ENCODE measurements at places on chromosomes 7 and 10. TPM values are rescaled to one million over a fixed set of nuclear protein-coding genes. Genes with fewer than 3 reads are reported as not detected.

- no peak for DNase-seq
- no peak overlapping the region for H3K27ac ChIP-seq
- H3K27me3 ChIP-seq: no peaks in the 10 kb centered on the region
Measured at GRCh38 chr10:122124808-122125207, 135.8 kb downstream of the TACC2 start.

CFAP70 gene
- 0.73 TPM for total RNA-seq

DNA sequence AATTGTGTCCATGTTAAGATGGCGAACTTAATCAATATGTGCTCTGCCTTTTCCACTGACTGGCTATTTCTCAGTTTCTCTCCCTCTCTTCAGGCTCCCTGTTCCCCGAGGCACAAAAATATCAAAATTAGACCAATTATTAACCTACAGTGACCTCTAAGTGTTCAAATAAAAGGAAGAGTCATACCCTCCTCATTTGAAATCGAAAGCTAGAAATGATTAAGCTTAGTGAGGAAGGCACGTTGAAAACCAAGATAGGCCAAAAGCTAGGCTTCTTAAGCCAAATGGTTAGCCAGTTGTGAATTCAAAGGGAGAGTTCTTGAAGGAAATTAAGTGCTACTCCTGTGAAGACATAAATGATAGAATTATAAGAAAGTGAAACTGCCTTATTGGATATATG, 81.1 kb upstream of the MBL2 start:
- H3K27ac ChIP-seq: no peak overlapping the region
- H3K27me3 ChIP-seq: no peaks in the 10 kb centered on the region
- no peak for DNase-seq
- no peaks in the 10 kb centered on the region for H3K4me1 ChIP-seq
- no peak overlapping the region for H3K4me3 ChIP-seq

- H3K4me3 ChIP-seq: no peak overlapping the region
- H3K27ac ChIP-seq: no peak overlapping the region
- no peaks in the 10 kb centered on the region for H3K27me3 ChIP-seq
- no peak for DNase-seq
- no peaks in the 10 kb centered on the region for H3K4me1 ChIP-seq
Measured at GRCh38 chr7:132996581-132997242, 85.2 kb downstream of the CHCHD3 start.

DNA sequence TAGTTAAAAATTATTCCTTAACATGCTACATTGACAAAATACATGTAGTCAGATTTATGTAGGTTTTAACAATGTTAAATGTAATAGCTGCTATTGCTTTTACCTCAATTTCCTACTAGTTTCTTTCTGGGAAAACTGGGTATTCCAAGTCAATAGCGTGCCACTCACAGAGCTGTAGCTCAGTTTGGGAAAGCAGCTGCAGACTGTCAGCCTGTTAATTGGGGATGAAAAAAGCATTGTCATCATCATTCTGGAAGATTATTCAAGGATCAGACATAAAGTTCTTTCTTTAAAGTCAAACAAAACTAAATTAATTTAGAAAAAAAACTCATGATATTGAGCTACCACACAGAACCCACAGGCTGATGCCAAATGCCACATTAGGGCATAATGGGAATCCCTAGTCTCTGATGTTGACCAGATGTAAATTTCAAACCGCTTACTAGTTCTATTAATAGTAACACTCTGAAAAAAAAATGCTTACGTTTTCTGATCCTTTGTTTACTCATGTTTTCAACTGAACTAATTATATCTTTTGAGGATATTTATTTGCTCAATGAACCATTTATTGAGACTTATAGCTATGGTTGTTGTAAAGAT, 19.6 kb upstream of the AGMO start:
- no peaks in the 10 kb centered on the region for H3K36me3 ChIP-seq
- DNase-seq: no peak
- H3K4me3 ChIP-seq: no peak overlapping the region
- H3K27ac ChIP-seq: no peak overlapping the region

DNA sequence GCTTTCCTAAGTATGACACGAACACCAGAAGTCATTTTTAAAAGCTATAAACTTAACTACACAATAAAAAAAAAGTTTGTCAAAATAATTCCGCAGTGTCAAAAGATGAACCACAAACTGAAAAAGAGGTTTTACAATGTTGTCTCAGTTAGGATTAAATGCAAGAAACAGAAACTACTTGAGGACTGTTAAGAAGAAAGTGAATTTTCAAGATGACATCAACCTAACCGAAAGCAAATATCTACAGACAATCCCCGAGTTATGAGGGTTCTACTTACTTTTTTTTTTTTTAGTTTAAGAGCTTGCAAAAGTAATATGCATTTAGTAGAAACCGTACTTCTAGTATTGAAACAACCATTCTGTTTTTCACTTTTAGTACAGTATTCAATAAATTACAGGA, 62.3 kb downstream of the TFPI2 start:
- no peaks in the 10 kb centered on the region for H3K36me3 ChIP-seq
- H3K27ac ChIP-seq: no peak overlapping the region

- H3K27me3 ChIP-seq: no peaks in the 10 kb centered on the region
- H3K27ac ChIP-seq: no peak overlapping the region
- no peak overlapping the region for H3K4me3 ChIP-seq
- no peak for DNase-seq
- H3K4me1 ChIP-seq: peaks cover 9% of the 10 kb centered on the region
Measured at GRCh38 chr10:45456822-45457221, 82.8 kb downstream of the ALOX5 start.

DNA sequence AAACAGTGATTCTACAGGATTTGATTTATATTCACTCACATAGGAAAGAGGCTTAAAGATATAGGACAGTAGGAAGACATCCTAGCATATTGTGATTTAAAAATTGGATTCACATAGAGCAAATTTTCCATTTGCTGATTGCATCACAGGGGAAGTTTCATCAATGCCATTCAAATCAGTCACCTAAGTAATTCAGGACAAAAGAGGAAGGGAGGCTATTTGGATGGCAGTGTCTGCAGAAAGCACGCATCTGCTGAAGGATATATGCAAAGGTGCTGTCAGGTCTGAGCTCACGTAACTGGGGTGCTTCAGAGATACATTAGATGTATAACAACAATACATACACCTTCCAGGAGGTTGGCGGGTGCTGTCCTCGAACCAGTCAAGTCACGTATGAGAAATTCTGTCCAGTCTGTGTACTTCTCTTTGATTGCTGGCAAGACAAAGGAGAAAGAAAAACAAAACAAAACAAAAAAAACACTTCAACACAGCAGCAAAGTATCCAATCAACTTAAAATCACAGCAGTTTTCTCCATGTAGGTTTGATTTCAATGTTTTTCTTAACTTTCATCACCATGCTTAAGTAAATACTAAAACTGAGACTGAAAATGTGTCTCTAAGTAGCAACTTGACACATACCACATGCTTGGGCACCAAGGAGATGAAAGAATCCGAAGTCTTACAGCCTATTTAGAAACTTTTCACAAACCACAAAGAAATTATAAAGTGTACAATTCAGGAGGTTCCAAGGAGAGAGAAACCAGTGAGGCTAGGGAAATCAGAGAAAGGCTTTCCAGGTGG, 125.1 kb downstream of the SFMBT2 start:
- 0 out of 2 replicates have a peak, but pooled peaks cover 4% of the 10 kb centered on the region for H3K4me1 ChIP-seq
- DNase-seq: no peak
- H3K27ac ChIP-seq: no peak overlapping the region

PTPN20 gene
- 3.9 TPM for total RNA-seq

DNA sequence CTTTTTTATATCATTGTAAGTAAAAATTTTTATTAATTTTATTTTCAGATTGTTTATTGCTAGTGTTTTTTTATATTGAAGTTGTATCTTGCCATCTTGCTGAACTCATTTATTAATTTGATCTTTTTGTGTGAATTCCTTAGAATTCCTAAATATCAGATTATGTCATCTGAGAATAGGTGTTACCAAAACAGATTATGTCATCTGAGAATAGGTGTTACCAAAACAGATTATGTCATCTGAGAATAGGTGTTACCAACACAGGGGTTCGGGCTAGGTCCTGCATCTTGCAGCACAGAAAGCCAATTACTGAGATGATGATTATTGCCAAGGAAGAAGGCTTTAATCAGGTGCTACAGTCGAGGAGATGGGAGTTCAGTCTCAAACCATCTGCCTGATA, 383.4 kb downstream of the CNTNAP2 start:
- no peaks in the 10 kb centered on the region for H3K36me3 ChIP-seq
- no peaks in the 10 kb centered on the region for H3K27me3 ChIP-seq
- H3K4me1 ChIP-seq: no peaks in the 10 kb centered on the region
- H3K4me3 ChIP-seq: no peak overlapping the region
- no peak overlapping the region for H3K27ac ChIP-seq
- no peak for DNase-seq

DNA sequence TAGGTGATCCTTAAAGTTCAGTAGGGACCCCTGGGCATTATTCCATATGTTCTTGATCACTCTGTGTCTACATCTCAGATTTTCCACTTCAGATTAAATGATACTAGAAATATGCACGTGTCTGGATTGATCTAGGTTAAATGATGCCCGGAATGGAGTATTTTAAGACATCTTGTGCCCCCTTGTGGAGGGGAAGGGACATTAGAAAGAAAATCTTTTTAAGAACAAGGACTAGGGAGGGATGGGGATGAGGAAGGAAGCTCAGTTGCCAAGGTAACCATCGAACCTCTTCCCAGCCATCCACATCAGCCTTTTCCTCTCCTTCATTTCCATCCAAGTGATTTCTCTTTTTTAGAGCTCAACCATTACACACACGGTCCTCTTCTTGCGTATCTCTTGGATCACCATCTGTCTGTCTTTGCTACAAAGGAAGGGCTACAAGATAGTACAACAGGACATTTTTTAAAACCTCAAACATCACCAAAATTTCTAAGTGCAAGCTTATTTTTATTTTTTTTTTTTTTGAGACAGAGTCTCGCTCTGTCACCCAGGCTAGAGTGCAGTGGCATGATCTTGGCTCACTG, 40.5 kb downstream of the PRSS2 start:
- H3K27ac ChIP-seq: peak overlapping the region; percentile 98
- peak; percentile 74 for DNase-seq
- H3K27me3 ChIP-seq: no peaks in the 10 kb centered on the region
- H3K36me3 ChIP-seq: 0 out of 2 replicates have a peak, but pooled peaks cover 4% of the 10 kb centered on the region

GRCh38 chr10:20314431-20314830, 498.2 kb downstream of the PLXDC2 start:
- no peaks in the 10 kb centered on the region for H3K27me3 ChIP-seq
- H3K4me3 ChIP-seq: no peak overlapping the region
- no peak for DNase-seq
- H3K36me3 ChIP-seq: no peaks in the 10 kb centered on the region
- no peaks in the 10 kb centered on the region for H3K4me1 ChIP-seq

DNA sequence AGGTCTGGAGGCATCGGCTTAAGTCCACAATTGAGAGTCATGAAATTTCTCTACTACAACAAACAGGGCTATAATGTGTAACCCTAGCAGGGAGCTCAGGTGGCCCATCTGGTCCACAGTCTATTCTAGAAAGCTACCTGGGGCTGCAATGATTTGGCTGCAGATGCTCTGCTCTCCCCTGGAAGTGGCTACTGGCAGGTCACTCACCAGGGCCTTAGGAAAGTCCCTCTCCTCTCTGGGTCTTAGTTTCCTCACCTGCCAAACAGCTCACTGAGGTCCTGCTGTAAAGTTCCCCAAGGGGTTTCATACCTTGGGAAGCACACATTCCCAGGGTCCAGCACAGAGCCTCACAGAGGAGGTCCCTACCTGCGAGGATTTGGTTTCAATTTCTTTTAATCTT, 2.5 kb downstream of the IGFBP3 start:
- H3K36me3 ChIP-seq: no peaks in the 10 kb centered on the region
- H3K4me3 ChIP-seq: peak overlapping the region; percentile 80
- DNase-seq: no peak
- H3K27ac ChIP-seq: no peak overlapping the region
- peaks cover 40% of the 10 kb centered on the region for H3K4me1 ChIP-seq

DNA sequence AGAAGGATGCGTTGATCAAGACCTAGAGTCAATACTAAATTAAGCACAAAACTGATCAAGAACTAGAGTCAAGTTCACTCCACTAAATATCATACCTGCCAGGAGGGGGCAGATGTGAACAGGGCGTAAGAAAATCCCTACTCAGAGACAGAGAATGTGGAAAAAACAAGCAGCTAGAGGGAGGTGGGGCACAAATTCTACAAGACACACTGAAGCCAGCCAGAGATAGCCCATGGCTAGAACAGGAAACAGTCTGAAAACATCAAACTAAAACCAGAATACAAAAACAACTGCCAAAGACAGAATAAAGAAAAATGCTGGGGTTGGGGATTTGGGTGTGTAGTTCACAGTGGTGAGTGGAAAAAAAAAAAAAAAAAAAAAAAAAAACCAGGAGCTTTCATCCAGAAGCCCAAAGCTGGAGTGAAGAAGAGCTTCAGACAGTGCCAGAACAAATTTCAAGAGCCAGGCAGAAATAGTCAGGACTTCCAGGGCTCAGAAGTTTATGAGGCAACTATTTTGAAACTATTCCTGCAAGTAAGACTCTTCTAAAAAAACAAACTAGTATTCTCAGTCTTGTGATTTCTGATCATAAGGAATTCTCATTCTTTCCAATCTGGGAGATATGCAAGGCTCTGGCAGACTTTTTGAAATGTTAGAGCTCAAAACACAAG, 118.3 kb downstream of the CCDC71L start:
- DNase-seq: peak; percentile 85
- no peaks in the 10 kb centered on the region for H3K36me3 ChIP-seq
- peaks cover 20% of the 10 kb centered on the region for H3K4me1 ChIP-seq
- no peaks in the 10 kb centered on the region for H3K27me3 ChIP-seq
- H3K4me3 ChIP-seq: no peak overlapping the region
- H3K27ac ChIP-seq: no peak overlapping the region

DNA sequence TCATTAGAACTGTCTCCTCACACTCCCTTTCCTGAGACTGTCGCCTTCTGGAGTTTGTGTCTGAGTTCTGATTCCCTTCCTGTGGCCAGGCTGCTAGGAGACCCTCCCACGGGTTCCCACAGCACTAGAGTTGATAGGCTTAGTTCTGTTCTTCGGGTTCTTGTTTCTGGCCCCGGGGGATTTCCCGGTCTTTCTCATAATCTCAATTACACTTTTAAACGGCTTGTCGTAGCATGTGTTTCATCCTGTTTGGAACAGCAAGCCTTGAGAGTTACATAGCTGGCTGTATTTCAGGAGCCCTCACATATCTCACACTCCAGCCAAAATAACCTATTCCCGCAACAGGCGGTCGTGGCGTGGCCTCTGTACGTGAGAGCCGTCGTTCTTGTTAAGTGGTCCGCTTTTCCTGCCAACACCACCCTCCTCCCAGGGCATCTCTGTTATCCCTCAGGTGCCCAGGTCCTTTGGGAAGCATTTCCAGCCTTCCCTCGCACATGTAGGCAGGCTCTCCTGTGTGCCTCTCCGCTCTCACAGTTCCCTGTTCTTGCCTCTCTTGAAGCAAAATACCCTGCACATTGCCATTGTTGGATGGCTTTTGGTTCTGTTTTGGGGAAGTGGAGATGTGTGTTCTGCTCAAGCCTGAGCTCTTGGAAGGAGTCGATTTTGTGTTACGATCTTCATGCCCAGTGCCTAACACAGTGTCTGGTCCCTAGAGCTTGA, 46.0 kb downstream of the CDC123 start:
- DNase-seq: no peak
- no peaks in the 10 kb centered on the region for H3K4me1 ChIP-seq
- no peak overlapping the region for H3K27ac ChIP-seq
- H3K27me3 ChIP-seq: no peaks in the 10 kb centered on the region
- H3K36me3 ChIP-seq: no peaks in the 10 kb centered on the region
- no peak overlapping the region for H3K4me3 ChIP-seq

- no peaks in the 10 kb centered on the region for H3K27me3 ChIP-seq
- no peak for DNase-seq
- H3K27ac ChIP-seq: no peak overlapping the region
Measured at GRCh38 chr10:7027237-7027912, 383.5 kb downstream of the SFMBT2 start.

OR13A1 gene
- 0.04 TPM for total RNA-seq

GRCh38 chr7:115635376-115635775, 395.2 kb downstream of the TFEC start:
- DNase-seq: peak; percentile 6
- H3K27me3 ChIP-seq: no peaks in the 10 kb centered on the region
- H3K4me3 ChIP-seq: no peak overlapping the region
- H3K4me1 ChIP-seq: peaks cover 11% of the 10 kb centered on the region
- H3K27ac ChIP-seq: no peak overlapping the region

Data from PC-3 (cell line).